ENCODE measurements at places on chromosomes 6 and 20.

DNA sequence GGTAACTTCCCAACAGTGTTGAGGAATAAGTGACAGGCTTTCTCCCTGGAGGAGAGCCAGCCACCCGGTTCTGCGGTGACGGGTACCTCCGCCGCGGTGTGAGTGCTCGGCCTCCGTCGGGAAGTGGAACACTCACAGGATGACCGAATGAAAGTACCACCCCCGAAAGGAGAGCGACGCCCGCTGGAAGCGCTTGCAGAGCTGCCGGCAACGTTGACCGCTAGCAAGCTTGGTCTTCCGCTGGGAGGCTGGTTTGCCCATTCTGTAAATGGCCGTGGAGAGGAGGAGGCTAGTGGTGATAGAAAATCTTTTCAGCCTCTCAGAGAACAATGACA lies 614 bp upstream of the TMEM242 start:
- DNase-seq, result peak; percentile 5

GRCh38 chr6:110439356-110439755 lies 24.0 kb upstream of the DDO start:
- DNase-seq, result no peak

DNA sequence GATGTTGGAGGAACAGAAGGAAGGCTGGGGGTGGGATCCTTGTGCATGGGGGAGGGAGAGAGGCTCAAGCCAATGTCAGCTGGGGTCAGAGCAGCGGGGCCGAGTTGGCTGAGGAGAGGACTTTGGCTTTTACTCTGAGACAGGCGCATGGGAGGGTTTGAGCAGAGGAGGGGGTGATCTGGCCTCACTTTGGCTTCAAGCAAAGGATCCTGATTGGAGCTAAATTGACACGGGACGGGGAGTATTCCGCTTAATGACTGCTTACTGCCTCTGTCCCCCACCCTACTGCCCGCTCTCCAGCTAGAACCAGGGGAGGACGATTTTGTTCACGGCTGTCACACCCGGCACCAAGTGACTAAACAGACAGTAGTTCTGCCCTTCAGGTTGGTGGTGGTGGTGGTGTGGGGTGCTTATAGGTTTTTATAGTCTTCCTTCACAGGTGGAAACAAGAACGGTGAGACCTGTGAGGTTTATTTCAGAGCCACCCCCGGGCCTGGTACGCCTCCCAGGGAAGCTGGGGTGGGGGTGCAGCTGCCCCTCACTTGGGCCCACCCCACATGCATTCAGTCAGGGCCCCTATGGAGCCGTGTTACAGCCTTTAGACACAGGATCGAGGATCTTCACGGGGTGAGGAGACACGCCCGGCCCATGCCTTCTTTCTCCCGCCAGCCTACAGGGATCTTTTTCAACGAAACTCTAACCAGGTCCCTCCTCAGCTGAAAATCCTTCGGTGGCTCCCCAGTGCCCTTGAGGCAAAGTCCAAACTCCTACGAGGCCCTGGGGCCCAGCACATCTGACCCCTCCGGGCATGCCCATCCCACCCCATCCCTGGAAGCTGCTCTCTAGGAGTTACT lies 1.3 kb upstream of the SNAI1 start:
- DNase-seq, result no peak

DNA sequence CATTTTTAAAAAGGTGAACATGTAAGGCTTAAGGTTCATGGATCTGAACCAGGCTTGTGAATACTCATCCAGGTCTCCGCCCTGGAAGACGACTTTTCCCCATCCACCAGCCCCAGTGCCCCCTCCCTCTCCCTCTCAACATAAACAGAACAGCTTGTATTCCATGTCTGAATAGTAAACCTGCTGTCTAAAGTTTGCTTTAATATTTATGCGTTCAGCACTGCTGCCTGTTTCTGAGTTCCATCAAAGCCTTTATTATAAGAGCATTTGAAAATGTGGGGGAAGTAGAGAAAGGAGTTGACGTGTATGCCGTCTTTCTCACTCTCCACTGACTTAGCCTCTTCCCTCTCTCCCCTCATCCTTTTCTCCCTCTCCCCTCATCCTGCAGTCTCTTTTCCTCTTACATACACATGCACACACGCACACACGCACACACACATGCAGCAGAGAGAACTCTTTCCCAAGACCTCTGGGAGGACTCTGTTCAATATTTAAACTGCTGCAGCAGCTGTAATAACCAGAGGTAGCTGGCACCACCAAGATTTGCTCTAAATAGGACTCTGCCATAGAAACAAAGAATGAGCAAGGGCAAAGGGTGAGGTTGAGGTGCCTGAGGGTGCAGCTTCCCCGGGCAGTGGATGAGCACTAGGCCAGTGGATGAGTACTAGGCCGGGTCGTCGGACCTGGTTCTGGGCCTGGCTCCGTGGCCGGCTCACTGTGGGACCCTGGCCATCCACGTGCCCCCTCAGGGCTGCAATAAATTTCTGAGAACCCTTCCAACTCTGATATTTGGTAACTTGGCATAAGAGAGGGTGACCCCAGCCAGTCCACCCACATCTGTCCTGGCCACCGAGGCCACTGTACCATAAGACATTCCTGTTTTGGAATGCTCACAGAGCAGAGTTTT lies 35.4 kb upstream of the VSTM2L start:
- DNase-seq, result no peak

DNA sequence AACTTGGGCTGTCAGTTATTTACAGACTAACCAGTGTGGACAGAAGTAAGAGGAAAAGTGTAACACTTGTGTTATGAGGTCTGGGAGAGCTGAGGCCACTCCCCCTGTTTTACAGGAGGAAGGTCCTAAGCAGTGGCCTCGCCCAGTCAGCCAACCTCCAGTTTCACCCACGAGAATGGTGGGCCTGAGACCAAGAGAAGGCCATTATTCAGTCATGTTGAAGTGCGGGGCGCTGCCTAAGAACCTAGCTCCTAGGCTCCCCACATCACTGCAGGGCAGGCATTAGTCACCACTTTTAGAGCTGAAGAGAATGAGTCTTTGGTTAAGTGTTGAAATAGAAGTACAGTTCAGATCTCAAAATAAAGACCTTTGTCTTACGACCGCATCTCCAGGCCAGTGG lies 27.9 kb downstream of the CDYL start:
- DNase-seq, result no peak

GRCh38 chr6:110944681-110945151 lies 13.8 kb upstream of the GTF3C6 start:
- DNase-seq, result no peak

DNA sequence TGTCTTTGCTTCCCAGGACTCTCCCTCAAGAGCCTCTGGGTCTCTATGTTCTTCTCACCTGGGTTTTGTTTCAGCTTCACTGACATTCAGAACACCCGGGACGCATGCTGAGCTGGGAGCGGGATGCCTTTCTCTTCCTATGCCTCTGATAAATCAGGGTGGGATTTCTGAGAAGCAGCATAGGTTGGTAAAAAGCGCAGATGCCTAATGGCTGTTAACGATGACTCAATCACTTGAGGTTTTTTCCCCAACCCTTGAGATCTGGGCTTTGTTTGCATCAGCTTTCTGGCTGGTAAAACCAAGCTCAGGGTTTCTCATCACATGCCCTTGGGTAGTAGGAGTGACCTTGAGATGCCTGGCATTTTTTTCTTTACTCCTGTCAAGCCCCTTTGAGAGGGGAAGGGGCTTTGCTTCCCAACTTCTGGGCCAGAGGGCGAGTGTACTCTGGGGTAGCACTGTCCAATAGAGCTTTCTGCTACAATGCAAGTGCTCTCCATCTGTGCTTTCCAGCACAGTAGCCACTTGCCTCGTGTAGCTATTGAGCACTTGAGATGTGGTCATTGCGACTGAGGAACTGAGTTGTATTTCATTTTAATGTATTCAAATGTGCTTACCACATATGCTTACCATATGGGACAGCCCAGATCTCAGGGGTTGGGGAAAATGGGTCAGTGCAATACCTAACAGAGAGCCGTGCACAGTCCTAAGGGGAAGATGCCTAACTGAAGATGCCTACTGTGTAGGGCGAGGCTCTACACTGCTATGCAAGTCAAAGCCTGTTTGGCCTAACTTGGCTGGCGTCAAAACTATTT lies 69.1 kb downstream of the PPP1R14C start:
- no peak for DNase-seq

DNA sequence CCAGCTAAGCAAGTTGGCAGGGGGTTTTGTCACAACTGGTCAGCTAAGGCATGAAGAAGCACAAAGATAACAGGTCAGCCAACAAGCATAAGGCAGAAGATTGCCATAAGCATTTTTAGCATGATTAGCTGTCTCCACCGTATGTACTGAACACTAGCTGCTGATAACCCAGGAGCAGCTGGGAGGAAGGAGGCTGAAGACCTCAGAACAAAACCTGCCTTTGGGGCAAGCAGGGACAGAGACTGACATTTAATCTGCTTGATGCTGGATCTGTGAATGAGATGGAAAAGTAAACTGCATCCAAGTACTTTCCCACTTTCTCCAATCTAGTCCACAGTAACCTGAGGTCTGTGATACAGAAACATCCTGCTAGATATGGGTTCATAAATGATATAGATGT lies 353.0 kb upstream of the MAP3K7 start:
- no peak for DNase-seq

DNA sequence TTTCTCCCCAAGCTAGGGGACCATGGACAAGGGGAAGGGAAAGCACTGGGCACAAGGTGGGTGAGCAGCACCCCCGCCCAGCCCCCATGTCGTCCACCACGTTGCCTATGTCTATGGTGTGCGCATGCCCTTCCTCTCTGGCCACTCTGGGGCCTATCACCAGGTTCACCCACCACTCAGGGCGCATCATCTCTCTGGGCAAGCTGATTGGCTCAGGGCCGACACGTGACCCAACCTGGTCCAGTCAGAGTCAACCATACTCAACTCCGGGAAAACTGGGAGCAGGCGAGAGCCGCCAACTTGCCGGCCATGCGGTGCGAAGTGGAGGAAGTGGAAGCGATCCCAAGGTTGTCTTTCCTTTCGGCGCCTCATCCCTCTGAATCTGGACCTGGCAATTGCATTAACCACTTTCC lies 25.9 kb downstream of the ACSS1 start:
- DNase-seq, result no peak

DNA sequence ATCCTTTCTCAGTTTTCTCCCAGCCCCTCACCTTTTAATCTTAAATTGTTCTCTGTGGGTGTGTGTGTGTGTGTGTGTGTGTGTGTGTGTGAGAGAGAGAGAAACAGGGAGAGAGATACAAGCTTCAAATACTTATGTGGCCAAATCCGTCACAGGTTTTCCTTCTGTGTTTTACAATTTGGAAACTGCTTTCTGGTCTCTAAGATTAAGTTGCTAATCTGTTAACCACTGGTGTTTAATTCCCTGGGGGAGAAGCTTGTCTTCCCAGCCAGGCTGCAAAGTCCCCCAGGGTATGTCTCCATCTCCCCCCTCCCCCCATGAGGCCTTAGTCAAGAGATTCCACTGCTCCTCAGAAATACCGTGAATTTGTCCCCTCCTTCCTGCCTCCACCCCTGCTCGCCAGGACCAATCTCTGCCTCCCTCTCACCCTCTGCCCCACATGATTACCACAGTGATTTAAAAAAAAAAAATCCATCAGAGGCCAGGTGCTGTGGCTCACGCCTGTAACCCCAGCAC lies 49.0 kb downstream of the RIPOR3 start:
- no peak for DNase-seq

GRCh38 chr6:148367411-148368024 lies 24.9 kb downstream of the SASH1 start:
- no peak for DNase-seq

DNA sequence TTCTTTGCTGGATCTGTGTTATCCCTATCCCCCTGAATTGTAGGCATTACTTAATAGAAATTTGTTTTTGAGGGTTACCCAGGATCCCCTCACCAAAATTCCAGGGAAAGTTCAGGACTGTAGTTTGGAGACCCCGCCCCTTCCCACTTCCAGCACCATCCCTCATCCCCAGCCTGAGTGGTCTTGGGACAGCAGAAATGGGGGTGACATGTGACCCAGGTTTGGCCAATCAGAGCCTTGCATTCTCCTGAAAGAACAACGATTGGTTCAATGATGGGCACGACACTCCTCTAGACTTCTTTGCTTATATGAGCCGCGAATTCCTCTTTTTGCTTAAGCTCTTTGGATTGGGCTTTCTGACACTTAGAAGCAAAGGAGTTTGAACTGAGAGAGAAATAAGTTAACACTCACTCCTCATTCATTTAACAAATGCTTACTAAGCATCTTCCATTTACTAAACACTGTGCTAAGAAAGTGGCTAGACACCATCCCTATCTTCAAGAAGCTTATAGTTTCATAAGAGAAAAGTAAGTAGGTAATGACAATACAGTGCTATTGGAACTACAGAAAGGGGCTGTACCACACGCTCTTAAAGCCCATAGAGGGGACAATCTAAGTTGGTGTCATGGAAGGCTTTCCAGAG lies 24.9 kb upstream of the PAQR8 start:
- DNase-seq, result no peak
